ENCODE measurements at places on chromosomes 5 and 9.

DNA sequence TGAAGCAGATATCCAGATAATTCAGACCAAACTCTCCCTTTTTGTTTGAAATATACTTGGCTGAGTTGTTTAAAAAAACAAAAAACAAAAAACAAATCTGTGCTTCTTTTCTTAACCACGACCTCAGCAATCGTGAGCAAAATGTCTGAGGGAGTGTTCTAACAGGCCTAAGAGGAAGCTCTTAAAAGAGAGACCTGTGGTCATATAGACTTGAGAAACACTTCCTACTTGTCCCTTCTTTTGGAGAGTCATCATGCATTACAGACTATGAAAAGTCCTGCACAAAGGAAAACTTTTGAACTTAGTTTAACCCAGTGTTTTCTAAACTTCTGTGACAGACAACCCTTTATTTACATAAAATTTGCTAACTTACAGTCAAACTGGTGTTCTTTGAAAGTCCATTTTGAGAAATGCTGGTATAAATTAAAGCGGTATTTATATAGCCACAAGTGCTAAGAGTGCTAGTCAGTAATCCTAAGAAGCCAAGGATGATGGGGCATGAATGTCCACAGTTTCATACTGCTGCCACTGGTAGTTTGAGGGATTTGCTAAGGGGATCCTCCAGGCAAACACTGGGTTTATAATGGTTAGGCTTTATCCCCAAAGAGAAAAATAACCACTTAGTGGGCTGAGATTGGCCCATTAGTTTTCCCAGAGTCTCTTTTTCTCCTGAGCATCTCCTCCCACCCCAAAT, 199.8 kb downstream of the LRRC70 start:
- no peak for DNase-seq

DNA sequence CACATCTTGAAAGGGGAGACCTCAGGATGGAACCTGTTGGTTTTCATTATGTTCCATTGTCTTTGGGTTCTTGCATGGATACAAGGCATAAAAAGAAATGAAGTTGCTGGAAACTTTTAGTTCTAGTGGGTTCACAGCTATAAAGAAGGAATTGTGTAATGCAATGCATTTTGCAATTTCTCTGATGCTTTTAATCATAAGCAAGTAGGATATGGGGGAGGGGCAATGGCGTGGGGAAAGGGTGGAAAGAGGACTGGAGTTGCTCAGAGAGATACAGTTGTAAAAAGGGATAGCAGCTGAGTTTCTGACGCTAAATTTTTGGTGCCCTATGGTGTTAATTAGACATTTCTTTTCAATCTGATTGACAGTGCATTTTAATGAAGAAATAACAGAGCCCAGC, 88.6 kb upstream of the FANCC start:
- no peak for DNase-seq

DNA sequence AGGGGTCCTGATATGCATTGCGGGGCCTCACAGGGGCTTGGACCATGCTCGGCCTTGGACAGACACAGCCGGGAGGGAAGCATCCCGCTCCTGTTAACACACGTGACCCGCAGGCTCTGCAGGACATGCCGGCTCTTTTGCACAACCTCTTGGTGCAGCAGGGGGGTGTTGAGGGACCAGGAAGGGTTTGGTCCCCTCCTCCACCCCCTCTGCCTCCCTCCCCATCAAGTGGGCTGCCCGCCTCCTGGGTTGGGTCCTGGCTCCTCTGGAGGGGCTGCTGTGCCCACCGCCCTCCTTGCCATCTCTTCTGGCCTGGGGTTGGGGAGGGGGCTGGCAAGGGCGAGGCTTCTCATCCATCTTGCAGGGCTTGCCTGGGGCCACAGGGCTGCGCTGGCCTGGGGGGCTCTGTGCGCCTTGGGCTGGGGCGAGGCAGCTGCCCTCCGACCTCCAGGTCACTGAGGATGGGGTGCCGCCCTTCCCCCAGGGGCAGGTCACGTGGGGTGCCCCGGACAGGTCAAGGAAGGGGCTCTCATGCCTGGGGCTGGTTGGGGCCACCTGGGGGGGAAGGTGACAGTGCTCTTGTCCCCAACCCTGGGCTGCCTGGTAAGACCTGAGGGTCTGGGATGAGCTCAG, 16.8 kb upstream of the SLC9A3 start:
- DNase-seq, result no peak

DNA sequence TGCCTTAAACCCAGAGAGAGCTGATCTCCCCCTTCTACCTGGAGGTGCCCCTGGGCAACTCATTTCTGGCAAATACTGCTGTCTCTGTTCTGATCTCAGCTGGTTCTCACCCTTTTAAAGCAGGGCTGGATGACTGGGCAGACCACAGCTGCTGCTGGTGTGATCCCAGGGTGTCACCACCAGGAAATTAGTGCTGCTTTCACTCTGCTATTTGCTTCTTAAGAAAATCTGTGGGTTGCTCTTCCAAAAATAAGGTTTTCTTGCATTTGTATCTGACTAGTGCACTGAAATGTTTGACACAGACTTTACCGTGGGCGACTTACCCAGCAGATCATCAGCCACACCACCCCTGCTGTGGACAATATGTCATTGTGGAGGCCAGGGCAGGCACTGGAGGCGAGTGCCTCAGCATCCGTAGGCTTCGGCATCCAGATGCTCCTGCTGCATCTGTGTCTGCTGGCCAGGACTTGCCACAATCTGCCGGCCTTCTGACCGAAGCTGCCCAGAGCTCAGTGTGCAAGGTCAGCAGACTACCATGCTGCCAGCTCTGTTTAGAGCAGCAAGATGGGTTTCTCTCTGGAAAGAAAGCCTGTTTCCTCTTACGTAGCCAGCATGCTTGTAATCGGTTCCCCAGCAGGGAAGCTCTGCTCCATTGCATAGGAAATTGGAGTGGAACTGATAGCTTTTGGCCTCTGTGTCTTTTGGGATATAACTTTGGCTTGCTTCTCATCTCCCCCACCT, 13.6 kb downstream of the ARHGAP26 start:
- DNase-seq, result peak; percentile 16

DNA sequence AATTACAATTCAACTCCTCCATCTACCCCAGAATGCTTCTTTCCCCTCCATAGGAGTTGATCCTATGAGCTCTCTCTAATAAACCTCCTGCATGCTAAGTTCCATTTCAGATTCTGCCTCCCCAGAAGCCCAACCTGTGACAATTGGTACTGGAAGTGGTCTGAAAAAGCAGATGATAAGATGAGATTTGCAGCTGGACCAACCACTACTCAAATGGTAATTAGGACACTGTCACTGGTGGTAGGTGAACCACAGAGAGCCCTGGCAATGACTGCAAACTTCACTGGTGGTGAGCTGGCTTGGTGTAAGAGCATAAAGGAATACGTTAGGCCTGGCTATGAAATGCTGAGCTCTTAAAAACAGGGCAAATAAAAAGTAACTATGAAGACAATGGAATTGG, 112.6 kb downstream of the ESM1 start:
- DNase-seq, result no peak

DNA sequence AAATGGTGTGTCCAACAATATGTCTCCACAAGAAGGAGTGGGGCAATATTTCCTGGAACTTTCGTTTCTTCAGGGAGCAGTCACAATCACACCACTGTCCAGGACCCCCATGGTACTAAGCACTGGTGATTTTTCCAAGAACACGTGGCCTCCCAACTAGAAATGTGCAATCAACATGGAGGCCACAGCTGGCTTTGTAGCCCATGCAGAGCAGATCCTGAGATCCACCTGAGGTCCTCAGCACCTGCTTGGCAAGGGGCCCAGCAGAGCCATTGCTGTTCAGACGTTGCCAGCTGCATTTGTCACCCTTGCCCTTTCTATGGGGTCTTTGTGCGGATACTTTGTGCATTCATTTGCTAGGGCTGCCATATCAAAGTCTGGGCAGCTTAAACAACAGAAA, 334.5 kb upstream of the IRX4 start:
- no peak for DNase-seq

- no peak for DNase-seq
Measured at GRCh38 chr9:20137425-20137824, 348.6 kb upstream of the SLC24A2 start.

DNA sequence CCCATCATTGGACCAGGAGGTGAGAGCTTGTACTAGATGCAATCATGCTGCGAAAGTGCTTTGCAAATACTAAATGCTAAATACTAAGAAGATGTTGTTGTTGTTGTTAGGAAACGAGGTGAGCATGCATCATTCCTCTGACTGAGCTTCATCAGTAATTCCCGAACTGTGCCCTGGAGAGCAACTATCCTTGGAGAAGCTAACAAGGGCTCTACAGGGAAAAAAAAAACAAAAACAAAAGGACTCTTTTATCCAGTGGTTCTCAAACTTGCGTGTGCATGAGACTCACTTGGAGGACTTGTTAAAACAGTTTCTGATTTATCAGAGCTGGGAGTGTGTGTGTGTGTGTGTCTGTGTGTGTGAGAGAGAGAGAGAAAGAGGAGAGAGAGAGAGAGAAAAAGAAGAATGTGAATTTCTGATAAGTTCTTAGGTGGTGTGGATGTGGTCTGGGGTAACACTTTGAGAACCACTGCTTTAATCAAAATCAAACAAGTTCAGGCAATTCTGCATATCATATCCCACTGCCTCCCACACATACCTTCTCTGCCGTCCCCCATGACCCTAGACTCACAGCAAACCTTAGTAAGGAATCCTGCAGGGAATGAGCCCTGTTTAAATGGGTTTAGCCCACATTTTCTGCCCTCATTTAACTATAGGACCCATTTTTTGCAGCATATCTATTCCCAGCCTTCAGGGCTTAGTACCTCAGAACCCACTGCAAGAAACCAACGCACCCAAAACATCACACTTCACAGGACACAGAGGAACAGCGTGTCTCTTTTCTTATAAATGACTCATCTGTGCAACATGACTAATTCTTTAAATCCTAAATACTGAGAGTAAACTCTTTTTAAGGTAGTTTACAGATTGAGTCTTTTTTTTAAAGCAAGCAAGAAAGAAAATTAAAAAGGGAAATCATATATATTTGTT, 48.9 kb downstream of the PDE6A start:
- DNase-seq, result no peak

DNA sequence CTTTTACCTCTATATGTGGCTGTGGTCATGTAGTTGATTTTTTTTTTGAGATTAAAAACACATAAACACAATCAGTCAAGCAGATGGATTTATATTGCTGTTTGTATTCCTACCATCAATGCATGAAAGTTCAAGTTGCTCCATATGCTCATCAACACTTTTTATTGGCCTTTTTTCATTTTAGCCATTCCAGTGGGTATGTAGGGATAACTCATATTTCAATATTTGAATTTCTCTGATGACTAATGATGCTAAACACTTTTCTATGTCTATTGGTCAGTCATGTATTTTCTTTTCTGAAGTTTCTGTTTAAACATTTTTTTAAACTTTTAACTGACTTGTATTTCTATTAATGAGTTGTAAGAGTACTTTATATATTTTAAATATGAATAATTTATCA, 445.4 kb upstream of the RGMB start:
- no peak for DNase-seq

- no peak for DNase-seq
Measured at GRCh38 chr5:90191352-90192045, 218.1 kb downstream of the CETN3 start.

Data from T-cell (primary cell).